ENCODE measurements at places on chromosomes 1 and 21. TPM values are rescaled to one million over a fixed set of nuclear protein-coding genes. Genes with fewer than 3 reads are reported as not detected.

LCE3D gene
- not detected for total RNA-seq

ZNF683 gene
- not detected for total RNA-seq

RGS1 gene
- total RNA-seq, result 67.3 TPM

NPPA gene
- total RNA-seq, result not detected

LRRC47 gene
- 32.4 TPM for total RNA-seq

CYP2J2 gene
- 2.8 TPM for total RNA-seq

CRABP2 gene
- 1.2 TPM for total RNA-seq

GRCh38 chr1:67201891-67202290 lies 35.6 kb downstream of the IL23R start:
- H3K27ac ChIP-seq, result no peak overlapping the region
- H3K36me3 ChIP-seq, result peaks cover 25% of the 10 kb centered on the region
- no peak for DNase-seq
- H3K4me3 ChIP-seq, result no peak overlapping the region

DNA sequence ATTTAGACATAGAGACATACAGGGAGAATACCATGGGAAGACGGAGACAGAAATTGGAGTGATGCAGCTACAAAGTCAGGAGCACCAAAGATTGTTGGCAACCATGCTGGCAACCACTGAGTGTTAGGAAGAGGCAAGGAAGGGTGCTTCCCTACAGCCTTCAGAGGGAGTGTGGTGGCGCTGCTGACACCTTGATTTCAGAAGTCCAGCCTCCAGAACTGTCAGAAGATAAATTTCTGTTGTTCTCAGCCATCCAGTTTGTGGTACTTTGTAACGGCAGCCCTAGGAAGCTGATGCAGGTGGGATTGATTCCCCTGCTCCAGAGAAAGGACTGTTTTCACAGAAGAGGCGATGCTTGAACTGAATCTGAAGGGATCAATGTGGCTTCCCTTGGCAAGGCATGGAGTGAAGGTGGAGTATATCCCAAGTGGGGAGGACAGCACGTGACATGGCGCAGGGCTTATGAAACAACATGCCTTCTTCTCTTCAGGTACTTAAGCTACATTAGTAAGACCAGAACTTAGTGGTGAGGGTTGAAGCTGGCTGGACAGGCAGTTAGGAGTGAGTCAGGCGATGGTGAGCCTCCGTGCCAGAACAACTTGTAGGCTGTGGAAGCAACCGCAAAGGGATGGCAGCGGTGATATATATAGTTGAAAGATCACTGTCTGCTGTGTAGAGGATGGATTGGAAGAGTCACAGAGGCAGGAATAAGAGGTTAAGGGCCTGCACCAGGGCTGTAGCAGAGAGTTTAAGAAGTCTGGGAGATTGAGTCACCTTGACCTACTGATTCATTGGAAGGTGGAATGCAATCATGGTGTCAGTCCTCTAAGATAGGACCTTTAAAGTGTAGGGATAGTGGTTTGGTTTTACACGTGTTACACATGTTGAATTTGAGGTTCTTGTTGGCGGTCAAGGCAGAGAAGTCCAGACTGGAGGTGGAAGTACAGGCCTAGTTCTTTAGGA lies 2.1 kb downstream of the LEPR start:
- no peak overlapping the region for H3K4me3 ChIP-seq
- H3K27ac ChIP-seq, result no peak overlapping the region
- H3K4me1 ChIP-seq, result peaks cover 32% of the 10 kb centered on the region
- no peak for DNase-seq
- peaks cover 32% of the 10 kb centered on the region for H3K36me3 ChIP-seq

DNA sequence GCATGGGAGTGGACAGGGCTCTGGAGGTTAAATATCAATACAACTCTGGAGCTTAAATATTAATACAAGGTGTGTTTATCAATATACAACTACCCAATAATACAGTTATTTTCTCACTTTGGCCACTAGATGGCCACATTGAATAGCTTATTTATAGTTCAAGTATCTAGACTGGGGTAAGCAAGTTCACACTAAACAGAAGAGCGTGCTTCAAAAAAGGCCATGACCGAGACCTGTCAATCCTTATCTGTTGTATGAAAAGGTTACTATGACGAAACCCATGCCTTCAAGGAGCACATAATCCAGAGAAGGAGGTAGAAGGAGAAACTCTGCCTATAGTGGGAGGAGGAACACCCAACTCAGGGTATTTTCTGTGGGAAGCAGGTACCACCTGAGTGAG lies 29.1 kb downstream of the CHML start:
- peaks cover 5% of the 10 kb centered on the region for H3K4me1 ChIP-seq
- H3K4me3 ChIP-seq, result no peak overlapping the region
- H3K27me3 ChIP-seq, result no peaks in the 10 kb centered on the region
- no peak for DNase-seq
- H3K27ac ChIP-seq, result no peak overlapping the region
- H3K36me3 ChIP-seq, result no peaks in the 10 kb centered on the region

DNA sequence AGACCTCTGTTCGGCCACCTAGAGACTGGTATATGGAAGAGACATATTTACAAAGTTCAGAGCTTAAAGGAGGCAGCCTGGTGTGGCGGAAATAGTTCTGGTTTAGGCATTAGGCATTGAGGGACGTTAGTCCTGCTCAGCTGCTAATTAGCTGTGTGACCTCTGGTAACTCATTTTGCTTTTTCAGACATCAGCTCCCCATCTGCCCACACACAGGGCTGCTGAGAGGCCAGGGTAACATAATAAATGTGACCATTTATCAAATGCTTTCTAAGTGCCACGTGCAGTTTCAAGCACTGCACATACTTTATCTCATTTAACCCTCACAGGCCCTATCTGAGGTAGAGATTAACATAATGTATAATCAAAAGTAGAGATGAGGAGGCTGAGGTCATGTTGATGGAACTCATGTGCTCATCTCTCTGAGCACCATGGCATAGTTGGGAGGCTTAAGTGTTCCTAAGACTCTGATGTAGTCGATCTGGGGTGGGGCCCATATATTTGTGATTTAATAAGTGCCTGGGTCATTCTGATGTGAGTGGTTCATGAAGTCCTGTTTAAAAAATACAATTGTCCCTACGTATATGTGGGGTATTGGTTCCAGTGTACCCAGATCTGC lies 267.2 kb upstream of the PLXNA2 start:
- DNase-seq, result no peak
- no peaks in the 10 kb centered on the region for H3K27me3 ChIP-seq
- H3K4me3 ChIP-seq, result no peak overlapping the region
- H3K27ac ChIP-seq, result no peak overlapping the region

DNA sequence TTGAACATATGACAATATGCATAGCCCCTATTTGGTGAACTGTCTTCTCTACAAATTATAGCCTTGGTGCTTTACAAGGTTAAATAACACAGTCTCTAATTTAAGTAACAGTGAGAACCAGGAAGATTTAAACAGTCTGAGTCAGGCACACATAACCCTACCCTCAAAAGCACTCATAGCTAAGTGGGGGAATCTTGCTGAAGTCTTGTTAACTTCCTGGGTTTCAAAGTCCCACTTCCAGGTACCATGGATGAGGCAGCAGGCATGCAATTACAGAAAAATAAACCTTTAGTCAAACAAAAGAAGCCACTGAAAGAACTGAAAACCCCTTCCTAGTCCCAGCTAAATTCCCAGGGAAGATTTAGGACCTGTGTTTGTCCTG lies 147.6 kb downstream of the PBX1 start:
- no peaks in the 10 kb centered on the region for H3K4me1 ChIP-seq
- no peak overlapping the region for H3K4me3 ChIP-seq
- H3K27ac ChIP-seq, result no peak overlapping the region
- no peaks in the 10 kb centered on the region for H3K36me3 ChIP-seq
- DNase-seq, result no peak

GRCh38 chr21:28960245-28960644 lies 32.4 kb downstream of the LTN1 start:
- H3K27me3 ChIP-seq, result no peaks in the 10 kb centered on the region
- no peak overlapping the region for H3K27ac ChIP-seq

DNA sequence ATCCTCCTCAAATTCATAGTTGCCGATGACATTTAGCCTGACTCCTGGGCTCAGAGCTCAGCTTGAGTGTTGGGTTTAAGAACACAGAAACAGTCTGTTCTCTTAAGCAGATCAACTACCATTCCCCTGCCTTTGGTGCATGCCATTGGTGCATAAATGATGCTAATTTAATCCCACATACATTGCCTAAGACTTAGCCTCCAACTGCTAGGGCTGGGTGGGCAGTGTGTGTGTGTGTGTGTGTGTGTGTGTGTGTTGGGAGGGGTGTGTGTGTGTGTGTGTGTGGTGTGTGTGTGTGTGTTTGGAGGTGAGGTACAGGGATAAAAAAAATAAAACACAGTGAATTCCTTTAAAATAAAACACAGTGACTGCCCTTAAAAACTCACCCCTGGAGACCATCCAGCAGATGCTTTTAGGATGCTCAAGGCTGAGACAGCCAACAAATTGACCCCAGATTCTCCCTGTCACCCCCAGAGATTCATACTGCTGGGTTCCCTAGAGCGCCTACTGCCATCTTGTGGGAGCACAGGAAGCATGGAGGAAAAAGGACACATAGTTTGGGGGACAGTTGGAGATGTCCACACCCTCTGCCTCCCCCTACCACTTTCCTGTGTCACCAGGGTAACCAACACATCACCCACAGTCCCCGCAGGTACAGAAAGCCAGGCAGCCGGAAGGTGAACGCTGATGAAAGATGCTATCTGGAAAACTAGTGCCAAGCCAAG lies 30.6 kb downstream of the KLHDC7A start:
- H3K4me1 ChIP-seq, result no peaks in the 10 kb centered on the region
- H3K36me3 ChIP-seq, result no peaks in the 10 kb centered on the region
- H3K27me3 ChIP-seq, result no peaks in the 10 kb centered on the region
- no peak overlapping the region for H3K4me3 ChIP-seq
- H3K27ac ChIP-seq, result no peak overlapping the region
- no peak for DNase-seq

DNA sequence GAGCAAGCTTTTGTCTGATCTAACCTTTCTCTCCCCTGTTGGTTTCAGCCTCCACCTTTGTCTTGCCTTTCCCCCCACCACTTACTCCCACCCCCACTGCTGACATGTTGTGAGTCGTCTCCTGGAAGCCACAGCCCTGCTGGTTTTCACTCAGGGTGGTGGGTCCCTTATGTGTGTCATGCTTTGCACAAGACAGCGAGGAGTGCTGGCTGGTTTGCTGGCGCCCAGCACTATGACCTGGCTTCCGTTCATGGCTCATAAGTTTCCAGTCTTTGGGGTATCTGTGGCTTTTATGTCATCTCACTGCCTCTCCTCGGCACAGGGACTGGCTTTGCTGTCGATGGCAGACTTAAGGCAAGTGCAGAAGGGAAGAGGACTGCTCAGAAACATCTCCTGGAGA lies 177.7 kb downstream of the KIF26B start:
- H3K27ac ChIP-seq, result no peak overlapping the region
- no peaks in the 10 kb centered on the region for H3K27me3 ChIP-seq
- no peaks in the 10 kb centered on the region for H3K36me3 ChIP-seq
- no peak for DNase-seq

- H3K27ac ChIP-seq, result no peak overlapping the region
- no peak for DNase-seq
- H3K4me1 ChIP-seq, result no peaks in the 10 kb centered on the region
- H3K27me3 ChIP-seq, result no peaks in the 10 kb centered on the region
- no peaks in the 10 kb centered on the region for H3K36me3 ChIP-seq
Observed at GRCh38 chr1:245835386-245835785, 671.7 kb downstream of the SMYD3 start.

- H3K27ac ChIP-seq, result no peak overlapping the region
- H3K36me3 ChIP-seq, result peaks cover 6% of the 10 kb centered on the region
- H3K27me3 ChIP-seq, result peaks cover 28% of the 10 kb centered on the region
- no peak overlapping the region for H3K4me3 ChIP-seq
- H3K4me1 ChIP-seq, result peaks cover 6% of the 10 kb centered on the region
- DNase-seq, result no peak
Observed at GRCh38 chr1:86159800-86160199, 3.2 kb upstream of the COL24A1 start.

GRCh38 chr1:155931332-155932038 lies 2.7 kb downstream of the KHDC4 start:
- no peaks in the 10 kb centered on the region for H3K27me3 ChIP-seq
- peaks cover 53% of the 10 kb centered on the region for H3K36me3 ChIP-seq
- peak overlapping the region; percentile 48 for H3K27ac ChIP-seq
- peaks cover 51% of the 10 kb centered on the region for H3K4me1 ChIP-seq
- DNase-seq, result no peak
- peak overlapping the region; percentile 49 for H3K4me3 ChIP-seq

DNA sequence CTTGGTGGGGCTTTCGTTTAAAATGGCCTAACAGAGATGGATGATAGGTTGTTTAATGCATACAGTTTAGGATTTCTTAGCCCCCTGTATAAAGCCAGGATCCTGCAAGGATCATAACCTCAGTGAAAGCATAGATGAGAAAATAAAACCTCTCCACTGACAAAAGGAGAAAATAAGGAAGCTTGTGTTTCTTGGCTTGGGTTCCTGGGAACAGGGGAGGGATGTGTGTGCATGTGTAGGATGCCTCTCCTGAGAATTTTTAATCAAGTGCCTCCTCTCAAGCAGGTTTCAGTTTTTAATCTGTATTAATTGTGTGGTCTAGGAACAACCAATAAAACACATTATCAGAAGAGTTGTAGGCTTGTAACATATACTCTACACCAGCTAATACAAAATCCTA lies 26.1 kb downstream of the PRKACB start:
- no peak for DNase-seq
- H3K4me1 ChIP-seq, result peaks cover 29% of the 10 kb centered on the region
- no peak overlapping the region for H3K4me3 ChIP-seq

DNA sequence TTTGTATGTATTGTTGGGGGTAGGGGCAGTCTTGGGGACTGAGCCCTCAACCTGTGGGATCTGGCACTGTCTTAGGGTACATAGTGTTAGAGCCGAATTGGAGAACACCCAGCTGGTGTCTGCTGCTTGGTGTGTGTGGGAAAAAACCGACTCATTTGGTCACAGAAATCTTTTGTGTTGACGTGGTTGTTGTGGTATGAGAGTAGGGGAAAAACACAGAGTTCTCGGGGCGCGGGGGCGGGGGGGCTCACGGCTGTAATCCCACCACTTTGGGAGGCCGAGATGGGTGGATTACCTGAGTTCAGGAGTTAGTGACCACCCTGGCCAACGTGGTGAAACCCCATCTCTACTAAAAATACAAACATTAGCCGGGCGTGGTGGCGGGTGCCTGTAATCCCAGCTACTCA lies 15.3 kb upstream of the SRSF10 start:
- no peak for DNase-seq
- H3K4me1 ChIP-seq, result peaks cover 7% of the 10 kb centered on the region
- peaks cover 2% of the 10 kb centered on the region for H3K27me3 ChIP-seq
- H3K36me3 ChIP-seq, result no peaks in the 10 kb centered on the region

GRCh38 chr1:159783724-159784123 lies 3.0 kb downstream of the DUSP23 start:
- no peak overlapping the region for H3K27ac ChIP-seq
- DNase-seq, result no peak
- no peaks in the 10 kb centered on the region for H3K27me3 ChIP-seq

DNA sequence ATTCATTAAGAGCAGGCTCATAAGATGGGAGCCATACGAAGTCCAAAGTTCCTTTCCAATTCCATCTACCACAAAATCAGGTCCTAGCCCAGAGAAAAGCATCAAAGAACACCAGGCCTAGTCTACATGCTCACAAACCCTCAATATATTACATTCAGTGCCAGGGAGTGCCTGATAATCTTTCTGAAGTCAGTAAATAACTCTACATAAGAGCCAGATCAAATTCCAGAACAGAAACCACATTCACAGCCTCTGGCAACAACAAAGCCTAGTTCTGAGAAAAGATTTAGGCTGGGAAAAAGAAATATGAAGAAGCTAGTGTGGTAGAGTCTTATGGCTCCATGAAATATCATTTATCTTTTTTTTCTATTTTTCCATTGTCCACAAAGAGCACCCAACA lies 40.5 kb upstream of the RBBP5 start:
- DNase-seq, result no peak
- no peaks in the 10 kb centered on the region for H3K27me3 ChIP-seq
- H3K27ac ChIP-seq, result no peak overlapping the region
- peaks cover 15% of the 10 kb centered on the region for H3K4me1 ChIP-seq
